ENCODE measurements at places on chromosomes 1 and 21.

DNA sequence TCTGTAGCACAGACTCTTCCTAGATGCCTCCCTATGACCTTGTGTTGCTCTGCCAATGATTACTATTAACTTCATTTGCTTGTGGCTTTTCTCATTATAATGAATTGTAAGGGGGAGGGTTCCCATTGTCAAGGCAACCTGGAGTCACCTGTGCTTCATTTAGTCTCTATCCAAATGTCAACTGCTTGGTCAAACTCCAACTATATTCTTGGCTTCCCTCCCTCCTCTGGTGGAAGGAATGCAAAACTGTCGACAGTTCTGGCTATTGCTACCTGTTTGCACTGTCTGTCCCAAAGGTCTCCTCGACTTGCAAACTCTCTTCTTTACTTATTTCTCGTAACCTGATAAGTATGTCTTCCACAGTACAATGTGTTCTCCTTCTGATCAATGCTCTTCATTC, 100.3 kb downstream of the CACNA1E start:
- DNase-seq = no peak

DNA sequence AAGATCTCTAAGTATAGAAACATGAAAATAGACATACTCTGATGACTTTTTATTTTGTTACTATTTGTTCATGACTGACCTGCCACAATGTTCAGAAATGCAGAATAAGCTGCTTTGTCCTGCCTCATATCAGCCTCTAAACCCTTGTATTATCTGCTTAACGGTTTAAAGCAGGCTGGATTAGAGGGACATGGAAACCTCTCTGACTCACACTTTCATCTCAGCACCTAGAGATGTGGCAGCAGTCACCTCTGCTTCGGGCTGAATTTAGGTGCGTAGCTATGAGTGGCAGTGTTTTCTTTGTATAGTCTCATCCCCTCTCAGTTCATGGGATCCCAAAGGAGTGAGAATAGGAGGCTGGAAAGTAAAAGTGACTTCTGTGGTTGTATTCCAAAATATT, 255.4 kb downstream of the RGS7 start:
- DNase-seq = no peak

GRCh38 chr1:117959364-117959763, 29.8 kb downstream of the WDR3 start:
- DNase-seq = no peak

GRCh38 chr1:7299994-7300393, 471.1 kb upstream of the VAMP3 start:
- DNase-seq = no peak

DNA sequence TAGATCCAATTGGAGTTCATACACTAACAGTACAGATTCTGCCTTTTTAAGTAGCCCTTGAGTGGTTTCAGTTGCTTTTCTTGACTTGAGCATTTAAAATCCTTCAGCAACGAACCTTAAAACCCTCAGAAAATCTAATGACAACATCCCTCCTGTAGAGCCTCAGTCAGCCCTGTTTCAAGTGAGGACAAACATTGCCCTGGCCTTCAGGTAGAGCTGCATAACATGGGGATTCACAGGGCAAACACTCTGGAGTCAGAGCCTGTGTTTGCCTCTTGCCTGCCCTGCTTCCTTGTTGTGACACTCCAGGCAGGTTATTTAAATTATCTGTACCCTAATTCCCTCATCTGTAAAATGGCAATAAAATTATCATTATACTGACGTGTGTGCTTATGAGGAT, 96.1 kb upstream of the KCNA3 start:
- no peak for DNase-seq

- DNase-seq = no peak
Observed at GRCh38 chr1:149931212-149931790, 3.7 kb upstream of the SF3B4 start.

GRCh38 chr1:181936768-181937581, 124.5 kb downstream of the ZNF648 start:
- peak; percentile 47 for DNase-seq

DNA sequence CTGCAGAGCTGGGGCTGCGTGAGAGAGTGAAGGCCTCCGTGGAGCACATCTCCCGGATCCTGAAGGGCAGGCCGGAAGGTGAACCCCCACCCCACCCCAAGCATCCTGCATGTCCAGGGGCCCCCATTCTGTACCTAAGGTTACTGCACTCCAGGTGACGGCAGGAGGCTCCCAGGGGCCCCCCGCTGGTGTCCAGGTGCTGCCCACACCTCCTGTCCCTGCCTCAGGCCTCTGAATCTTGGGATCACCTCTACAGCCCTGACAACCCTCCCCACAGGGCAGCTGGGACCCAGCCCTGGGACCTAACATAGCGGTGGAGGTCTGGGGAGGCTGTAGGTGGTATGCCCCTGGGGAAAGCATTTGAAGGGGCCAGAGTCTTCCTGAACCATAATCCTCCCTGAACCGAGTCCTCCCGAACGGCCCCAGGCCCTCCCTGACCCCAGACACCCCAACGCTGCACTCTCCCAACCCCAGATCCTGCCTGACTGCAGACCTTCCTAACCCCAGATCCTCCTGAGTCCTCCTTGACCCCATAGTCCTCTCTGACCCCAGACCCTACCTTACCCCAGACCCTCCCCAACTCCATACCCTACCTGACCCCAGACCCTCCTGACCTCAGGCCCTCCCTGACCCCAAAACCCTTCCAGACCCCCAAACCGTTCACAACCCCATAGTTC, 33.5 kb downstream of the TRIM11 start:
- no peak for DNase-seq

DNA sequence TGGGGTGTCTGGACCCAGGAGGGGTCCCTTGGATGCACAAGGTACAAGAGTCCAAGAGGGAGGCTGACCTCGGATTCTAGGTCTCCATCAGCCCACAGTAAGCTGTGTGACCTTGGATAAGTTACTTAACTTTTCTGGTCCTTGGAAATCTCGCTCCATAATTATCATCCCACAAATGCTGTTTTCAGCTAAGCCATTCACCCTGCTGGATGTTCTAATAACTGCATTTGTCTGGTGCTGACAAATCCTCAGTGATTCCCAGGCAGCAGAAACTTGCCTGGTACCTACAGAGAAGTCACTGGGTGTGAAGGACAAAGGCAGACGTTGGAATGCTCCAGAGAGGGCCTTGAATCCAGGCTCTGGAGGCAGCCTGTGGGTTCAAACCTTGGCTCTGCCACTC, 89.7 kb downstream of the IGSF21 start:
- DNase-seq = no peak

Measured in activated CD4-positive, alpha-beta T cell treated with anti-CD3 and anti-CD28 coated beads, Interleukin-2, amount 50 U/mL, for 48 hours (primary cell).